ENCODE measurements at places on chromosomes 11 and 22.
A peak's percentile ranks its signal among the peaks of the same experiment; 100 is the strongest.

GRCh38 chr11:2741377-2742131 is 41.8 kb upstream of the KCNQ1OT1 start:
- no peak for DNase-seq

DNA sequence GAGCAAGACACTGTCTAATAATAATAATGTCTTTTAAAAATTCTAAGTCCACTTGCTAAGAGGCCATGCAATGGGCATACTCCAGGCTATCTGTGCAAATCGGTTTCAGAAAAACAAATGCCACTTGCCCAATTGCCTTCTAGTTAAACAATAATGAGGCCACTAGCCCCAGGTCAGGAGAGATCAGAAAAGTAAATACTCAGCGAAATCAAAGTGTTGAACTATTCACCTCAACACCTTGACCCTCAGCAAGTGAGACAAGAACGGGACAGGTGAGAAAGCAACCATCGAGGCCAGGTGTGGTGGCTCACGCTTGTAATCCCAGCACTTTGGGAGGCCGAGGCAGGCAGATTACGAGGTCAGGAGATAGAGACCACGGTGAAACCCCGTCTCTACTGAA is 72.3 kb upstream of the SYN3 start:
- DNase-seq: no peak

DNA sequence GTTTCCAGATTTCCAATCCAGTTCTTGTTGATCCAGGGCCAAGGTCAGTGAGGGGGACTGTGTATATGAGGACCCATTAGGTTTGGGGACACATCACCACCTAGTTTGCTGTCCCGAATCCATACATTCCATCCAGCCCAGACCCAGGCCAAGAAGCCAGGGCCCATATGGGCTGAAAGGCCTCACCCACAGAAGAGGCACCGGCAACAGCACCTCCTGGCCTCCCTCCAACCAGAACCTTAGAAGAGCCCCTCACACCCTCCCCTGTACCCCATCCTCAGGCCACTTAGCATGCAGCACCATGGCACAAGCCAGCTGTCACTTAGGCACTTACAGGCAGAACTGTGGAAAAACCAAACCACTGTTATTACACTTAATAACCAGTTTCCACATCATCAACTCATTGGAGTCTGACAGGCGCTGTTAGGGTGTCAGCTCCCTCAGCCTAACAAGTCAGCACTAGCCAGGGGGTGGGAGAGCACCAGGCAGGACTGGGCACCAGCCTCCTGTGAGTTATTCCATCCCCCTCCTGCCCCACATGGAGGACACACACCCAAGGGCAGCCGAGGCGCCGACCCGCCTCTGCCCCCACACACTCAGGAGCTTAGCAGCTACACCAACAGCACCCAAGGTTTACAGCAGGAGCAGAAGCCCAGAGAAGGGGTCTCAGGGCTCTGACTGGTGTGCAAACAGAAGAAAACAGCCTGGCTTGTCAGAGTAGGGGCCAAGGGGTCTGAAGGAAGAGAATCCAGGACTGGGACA is 132.0 kb downstream of the BUD13 start:
- DNase-seq: no peak

DNA sequence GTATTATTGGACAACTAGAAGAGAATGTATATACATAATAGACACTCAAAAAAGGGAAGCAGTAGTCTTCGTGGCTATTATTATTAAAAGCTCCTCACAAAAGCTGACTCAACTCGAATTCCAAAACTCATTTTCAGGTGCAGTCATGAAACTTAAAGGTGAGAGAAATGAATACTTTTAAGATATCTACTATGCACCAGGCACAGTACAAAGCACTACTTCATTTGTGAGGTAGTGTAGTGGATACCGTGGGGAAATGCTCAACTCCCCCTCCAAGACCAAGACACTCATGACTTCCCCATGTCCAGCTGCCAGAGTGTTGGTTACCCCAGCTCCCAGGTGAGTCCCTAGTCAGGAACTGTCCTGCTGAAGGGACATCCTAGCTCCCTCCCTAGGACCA is 2.1 kb downstream of the SYN3 start:
- no peak for DNase-seq

GRCh38 chr11:62340269-62340901 is 3.1 kb downstream of the ASRGL1 start:
- peak; percentile 38 for DNase-seq

GRCh38 chr11:8285796-8286195 is 22.1 kb upstream of the LMO1 start:
- DNase-seq: no peak

- DNase-seq: no peak
Observed at GRCh38 chr11:123211981-123212380, 16.9 kb upstream of the CLMP start.

GRCh38 chr11:121420398-121420797 is 31.7 kb upstream of the SORL1 start:
- DNase-seq: no peak

- no peak for DNase-seq
Observed at GRCh38 chr11:20117291-20117690, 43.0 kb downstream of the DBX1 start.

DNA sequence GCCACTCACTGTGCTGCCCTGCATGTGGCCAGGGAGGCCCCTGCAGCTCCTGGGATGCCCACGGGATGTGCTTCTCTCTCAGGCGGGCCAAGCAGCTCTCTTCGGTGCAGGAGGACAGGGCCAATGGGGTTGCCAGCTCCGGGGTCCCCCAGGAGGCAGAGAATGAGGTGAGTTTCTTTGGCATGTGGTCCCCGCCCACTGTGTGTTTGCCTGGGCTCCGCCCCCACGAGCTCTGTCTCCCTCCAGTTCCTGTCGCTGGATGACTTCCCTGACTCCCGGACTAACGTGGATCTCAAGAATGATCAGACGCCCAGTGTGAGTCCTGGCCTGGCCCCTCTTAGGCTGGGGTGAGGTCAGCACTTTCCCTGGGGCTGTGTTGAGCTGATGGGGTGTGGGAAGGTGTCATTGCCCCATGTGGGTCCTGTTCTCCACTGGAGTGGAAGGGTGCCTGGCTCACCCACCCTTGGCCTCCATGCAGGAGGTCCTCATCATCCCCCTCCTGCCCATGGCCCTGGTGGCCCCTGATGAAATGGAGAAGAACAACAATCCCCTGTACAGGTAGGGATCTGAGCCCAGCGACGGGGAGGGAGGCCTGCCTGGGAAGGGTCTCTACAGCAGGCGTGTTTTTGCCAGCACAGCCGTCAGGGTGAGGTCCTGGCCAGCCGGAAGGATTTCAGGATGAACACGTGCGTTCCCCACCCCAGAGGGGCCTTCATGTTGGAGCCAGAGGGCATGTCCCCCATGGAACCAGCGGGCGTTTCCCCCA is 7.7 kb downstream of the SCO2 start:
- DNase-seq: no peak

DNA sequence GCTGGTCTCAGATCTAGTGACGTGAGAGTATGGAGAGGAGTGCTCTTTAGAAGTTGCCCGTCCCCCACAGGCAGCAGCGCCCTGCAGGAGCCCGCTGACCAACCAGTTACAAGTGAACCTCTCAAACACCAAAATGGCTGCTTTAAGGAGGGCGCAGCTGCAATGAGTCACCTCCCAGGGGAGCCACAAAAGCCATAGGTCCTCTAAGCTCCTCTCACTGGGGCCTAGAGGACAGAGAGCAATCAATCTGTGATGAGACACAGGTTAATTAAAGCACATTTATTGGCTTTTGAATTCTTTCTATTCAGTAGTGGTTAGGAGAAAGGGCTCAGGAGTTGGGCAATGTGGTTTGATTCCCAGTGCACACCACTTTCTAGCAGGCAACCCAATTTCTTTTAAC is 15.5 kb upstream of the RAPSN start:
- no peak for DNase-seq

GRCh38 chr11:13206086-13206640 is 71.4 kb upstream of the BMAL1 start:
- DNase-seq: no peak

DNA sequence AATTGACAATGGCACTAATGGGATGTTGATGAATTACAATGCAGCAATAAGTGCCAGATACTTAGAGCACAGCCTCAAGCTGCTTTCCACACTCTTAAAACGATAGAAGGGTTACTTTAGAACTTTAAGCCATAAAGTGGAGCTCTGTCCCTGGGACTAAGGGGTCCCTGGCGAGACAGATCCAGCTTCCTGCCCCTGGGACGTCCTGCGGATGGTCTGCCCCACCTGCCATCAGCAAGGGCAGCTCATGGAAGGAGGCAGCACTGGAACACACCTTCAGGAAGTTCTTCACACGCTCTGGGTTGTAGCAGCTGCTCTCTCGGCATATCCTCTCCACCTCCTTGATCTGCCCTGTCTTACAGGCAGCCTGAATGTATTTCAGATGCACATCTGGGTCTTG is 45.1 kb upstream of the SLC25A1 start:
- DNase-seq: no peak

DNA sequence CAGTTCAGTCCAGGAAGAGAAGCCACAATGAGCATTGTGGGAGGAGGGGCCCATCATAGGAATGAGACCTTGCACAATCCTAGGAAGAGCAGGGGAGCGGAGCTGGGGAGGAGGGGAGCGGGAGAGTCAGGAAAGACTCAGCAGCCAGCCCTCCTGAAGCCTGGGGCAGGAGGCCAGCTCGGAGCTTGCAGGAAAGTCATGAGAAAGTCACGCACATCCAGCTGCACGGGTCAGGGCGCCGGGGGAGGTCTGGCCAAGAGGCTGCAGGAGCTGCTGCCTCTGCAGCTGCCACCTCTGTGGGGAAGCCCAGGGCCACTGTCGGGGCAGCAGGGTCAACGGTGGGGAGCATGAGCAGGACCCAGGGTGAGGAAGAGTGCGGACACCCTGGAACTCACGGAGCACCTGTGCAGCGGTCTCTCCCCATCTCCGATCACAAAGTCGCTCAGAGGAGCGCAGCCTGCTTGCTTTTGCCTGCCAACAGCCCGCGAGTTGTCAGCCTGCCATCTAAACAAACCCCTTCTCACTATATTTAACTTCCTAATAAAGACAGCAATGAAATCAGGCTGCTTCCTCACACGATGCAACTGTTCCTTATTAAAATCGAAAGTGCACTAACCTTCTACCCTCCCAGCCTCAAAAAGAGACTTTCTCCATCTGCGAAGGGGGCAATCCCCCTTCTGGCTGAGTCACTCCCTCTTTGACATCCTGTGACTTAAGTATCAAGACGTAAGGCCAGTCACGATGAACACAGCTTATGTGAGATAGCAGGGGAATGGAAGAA is 52.9 kb upstream of the RTL6 start:
- no peak for DNase-seq

GRCh38 chr22:38415561-38416321 is 39.3 kb downstream of the KCNJ4 start:
- DNase-seq: no peak

GRCh38 chr11:83349296-83349695 is 63.1 kb upstream of the CCDC90B start:
- DNase-seq: no peak

DNA sequence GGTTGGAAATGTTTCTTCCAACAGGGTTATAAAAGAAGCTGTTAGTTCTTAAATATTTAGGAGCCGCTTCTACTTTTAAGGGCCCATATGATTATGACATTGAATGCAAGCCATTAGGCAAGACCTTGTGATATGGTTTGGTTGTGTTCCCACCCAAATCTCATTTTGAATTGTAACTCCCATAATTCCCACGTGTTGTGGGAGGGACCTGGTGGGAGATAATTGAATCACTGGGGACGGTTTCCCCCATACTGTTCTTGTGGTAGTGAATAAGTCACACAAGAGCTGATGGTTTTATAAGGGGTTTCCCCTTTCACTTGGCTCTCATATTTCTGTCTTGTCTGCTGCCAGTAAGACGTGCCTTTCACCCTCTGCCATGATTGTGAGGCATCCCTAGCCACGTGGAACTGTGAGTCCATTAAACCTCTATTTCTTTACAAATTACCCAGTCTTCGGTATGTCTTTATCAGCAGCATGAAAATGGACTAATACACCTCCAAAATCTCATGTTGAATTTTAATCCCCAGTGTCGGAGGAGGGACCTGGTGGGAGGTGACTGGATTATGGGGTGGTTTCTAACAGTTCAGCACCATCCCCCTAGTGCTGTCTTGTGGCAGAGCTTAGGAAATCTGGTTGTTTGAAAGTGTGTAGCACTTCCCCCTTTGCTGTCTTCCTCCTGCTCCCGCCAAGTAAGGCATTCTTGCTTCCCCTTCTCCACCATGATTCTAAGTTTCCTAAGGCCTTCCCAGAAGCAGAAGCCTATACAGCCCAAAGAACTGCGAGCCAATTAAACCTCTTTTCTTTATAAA is 4.3 kb downstream of the CD59 start:
- DNase-seq: no peak

GRCh38 chr22:46113110-46113909 is 37.0 kb upstream of the PPARA start:
- no peak for DNase-seq

- no peak for DNase-seq
Observed at GRCh38 chr11:95346265-95346664, 115.3 kb upstream of the SESN3 start.

- DNase-seq: no peak
Observed at GRCh38 chr11:111438168-111438567, 59.1 kb upstream of the POU2AF1 start.

GRCh38 chr22:39246690-39247332 is 2.0 kb upstream of the PDGFB start:
- no peak for DNase-seq

DNA sequence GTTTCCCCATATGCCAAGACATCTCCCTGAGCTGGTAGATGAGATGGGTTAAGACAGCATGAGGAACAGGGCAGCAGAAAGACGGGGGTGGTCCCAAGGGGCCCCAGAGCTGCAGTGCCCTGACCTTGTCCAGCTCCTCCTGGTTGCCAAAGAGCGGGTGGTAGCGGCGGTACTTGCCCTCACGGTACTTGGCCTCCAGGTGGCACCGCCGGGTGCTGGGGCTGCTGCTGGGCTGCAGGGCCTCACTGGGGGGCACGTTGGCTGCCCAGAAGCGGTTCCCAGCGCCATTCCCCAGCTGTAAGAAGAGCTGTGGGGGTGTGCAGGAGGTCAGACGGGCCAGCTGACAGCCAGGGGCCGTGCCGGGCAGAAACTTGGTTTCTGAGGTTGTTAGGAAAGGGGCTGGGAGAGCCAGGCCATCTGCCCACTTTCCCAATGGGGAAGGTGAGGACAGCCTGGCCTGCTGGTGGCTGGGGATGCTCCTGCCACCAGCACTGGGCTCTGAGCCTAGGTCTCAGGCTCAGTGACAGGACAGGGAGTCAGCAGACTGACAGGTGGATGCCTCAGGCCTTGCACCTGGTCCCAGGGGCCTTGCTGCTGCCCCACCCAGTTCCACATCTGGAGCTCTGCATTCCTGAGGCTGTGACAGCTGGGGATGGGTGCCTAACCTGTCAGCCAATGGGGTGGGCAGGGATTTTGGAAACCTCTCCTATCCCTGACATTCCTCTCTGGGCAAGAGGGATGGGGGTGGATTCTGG is 30.0 kb upstream of the PDE2A start:
- DNase-seq: no peak

- no peak for DNase-seq
Observed at GRCh38 chr11:9962722-9963121, 298.8 kb downstream of the SWAP70 start.

GRCh38 chr22:48586799-48587185 is 1240.9 kb downstream of the BRD1 start:
- no peak for DNase-seq

- no peak for DNase-seq
Observed at GRCh38 chr11:134940441-134941126, 528.5 kb upstream of the B3GAT1 start.

- peak; percentile 74 for DNase-seq
Observed at GRCh38 chr22:50474710-50475651, at the start of gene SBF1. SBF1 (minus strand) TSS chr22:50475035; CDS start chr22:50474840, 195 bp downstream.

GRCh38 chr11:122642472-122642922 is 13.0 kb upstream of the UBASH3B start:
- no peak for DNase-seq
